ENCODE measurements at places on chromosomes 7 and 10. TPM values are rescaled to one million over a fixed set of nuclear protein-coding genes. Genes with fewer than 3 reads are reported as not detected.

DNA sequence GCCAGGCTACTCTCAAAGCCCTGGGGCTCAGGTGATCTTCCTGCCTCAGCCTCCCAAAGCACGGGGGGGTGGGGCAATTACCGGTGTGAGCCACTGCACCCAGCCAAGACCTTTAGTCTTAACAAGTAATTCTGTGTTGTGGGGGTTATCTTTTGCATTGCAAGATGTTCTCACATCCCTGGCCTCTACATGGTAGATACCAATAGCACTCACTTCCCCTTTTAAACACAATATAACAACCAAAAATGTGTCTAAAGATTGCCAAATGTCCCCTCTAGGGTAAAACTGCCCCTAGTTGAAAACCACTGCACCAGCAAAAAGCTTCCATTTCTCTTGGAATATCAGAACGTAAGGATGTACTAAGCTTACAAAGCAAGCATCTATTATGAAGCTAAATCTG, 225.0 kb downstream of the CTNNA3 start:
- no peak for DNase-seq

DNA sequence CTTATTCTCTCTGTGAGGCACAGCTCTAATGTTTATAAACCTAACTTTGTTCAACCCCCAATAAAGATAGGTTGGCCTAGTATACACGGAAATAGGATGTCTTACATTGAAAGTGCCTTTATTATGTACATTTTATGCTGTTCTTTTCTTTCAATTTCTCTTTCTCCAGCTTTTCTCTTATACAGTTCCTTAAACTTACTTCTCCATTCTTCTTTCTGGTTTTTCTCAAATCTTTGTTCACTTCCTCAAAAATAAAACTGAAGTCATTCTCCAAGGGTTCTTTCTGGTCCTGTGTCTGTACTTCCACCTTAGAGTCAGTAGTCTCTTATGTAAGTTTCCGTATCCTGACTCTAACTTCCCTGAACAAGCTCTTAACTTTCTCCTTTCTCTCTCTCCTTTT, 29.2 kb upstream of the NAMPT start:
- no peak for DNase-seq

- no peak for DNase-seq
These were observed 15.4 kb downstream of the PIP4K2A start for GRCh38 chr10:22698941-22699440.

DNA sequence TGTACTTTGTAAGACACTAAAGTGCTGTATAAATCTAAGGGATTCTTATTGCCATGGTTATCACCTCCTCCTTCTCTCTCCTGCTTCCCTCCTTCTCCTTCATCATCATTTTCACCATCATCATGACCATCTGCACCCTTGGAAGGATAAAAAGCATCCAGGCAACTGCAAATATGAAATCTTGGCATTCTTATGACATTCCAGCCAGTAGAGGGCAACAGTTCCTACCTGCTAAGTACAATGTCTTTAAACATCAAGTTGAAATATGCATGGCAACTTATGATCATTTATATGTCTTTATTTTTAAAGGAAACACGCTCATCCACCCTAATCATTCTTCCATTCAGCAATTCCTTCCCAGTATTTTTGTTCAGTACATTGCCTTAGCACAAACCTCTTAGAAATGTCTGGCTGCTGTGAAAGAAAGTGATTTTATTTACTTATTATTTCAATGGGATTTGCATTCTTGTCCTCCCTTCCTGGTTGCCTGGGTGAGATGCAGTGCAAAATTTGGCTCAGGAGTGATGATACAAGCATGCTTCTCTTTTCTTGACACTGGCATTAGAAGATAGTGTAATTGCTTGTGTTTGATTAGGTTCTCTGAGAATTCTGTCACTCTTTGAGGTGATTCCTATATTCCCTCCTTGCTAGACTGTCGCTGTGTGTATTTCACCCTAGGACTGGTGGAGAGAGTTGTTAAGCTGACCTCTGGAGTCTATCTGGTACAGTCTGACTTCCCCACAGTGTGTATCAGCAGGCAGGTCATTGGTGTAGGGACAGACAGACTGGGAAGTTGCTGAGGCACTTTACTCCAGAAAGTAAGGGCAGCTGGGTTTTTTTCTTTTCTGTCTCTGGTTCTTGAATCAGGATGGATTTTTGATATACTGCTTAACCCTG, 188.5 kb upstream of the BMPER start:
- DNase-seq, result no peak

GRCh38 chr10:63383141-63383540, 82.6 kb downstream of the JMJD1C start:
- DNase-seq, result no peak

DNA sequence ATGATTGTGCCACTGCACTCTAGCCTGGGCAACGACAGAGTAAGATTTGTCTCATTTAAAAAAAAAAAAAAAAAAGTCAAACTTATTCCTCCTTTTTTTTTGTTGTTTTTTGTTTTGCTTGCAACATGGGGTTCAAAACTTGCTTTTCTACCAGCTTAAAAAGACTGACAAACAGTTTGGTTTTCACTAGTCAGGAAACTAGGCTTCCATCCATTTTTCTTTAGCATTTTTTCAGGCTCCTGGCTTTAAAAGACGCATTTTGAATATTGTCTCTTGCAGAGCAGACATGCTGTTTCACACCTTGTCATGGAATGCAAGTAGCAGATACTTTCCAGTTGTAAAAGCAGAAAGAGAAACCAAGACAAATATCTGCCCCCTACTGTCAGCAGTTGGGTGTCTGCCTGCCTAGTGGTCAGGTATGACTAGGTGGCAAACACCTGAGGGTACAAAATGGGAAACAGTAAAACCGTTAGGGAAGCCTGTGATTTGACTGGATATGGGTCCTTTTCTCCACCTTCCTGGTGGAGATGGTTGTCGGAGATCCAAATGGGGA, 139.9 kb downstream of the CCDC71L start:
- no peak for DNase-seq

GRCh38 chr10:89625041-89625765, 19.8 kb downstream of the PANK1 start:
- no peak for DNase-seq

GRCh38 chr10:70137135-70137534, 4.5 kb upstream of the AIFM2 start:
- DNase-seq, result no peak

DNA sequence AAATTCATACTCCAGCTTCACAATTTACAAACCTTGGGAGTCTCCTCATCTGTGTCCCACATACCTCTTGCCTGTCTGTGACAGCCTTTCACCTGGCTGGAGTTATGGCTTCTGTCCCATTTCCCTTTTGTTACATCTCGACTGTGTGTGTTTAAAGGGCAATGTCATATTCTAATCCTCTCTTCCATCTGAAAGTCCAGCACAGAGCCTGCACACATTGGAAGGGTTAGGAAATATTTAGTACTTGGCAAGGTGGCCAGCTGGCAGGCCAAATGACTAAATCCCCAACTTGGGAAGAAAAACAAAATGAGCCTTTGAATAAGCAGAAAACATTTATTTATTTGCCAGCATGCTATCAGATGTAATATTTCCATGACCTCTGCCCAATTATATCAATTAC, 120.1 kb upstream of the STK17A start:
- DNase-seq, result peak; percentile 11

The INA gene
- polyA plus RNA-seq, result 0.15 TPM

The UTF1 gene
- not detected for polyA plus RNA-seq

The FAM171A1 gene
- polyA plus RNA-seq, result 27.2 TPM

The ZNF33B gene
- polyA plus RNA-seq, result 18.8 TPM

The SP4 gene
- 7.0 TPM for polyA plus RNA-seq

The ADIRF gene
- polyA plus RNA-seq, result 3.4 TPM

The SPDYE8 gene
- 0.20 TPM for polyA plus RNA-seq

The ENO4 gene
- polyA plus RNA-seq, result 0.38 TPM

Measured in forelimb muscle (tissue), 1 donor.